ENCODE measurements at places on chromosomes 1 and 21.

DNA sequence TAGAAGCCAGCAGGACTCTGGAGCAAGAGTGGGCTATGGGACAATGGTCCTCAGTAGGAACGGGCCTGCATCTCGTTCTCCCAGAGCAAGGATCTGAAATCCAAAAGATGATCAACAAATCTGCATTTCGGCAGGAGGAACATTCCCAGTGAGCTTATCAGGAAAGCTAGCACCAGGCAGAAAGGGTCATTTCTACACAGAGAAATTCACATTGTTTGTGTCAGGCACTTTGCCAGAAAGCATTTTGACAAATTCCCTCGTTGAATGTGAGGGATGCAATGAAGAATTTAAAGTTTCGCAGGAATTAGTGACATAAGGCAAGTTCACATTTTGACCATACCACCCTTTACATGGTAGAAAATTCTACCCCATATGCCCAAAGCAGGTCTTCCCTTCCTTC lies 31.6 kb upstream of the ETS2 start:
- DNase-seq: no peak

DNA sequence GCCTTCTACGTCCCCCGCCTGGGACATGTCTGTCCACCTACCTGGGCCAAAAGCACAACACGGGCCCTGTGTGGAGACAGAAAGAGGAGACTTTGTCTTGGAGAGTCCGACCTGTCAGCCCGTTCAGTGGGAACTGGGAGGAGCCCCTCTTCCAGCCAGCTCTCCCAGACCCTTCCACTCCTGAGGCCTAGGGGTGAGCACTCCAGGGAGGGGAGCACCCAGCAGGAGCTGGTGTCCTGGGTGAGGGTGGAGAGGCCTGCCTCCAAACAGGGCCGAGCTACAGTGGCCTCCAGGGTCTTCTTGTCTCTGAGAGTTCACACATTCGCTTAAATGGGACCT lies 546 bp downstream of the SPOCD1 start:
- no peak for DNase-seq

DNA sequence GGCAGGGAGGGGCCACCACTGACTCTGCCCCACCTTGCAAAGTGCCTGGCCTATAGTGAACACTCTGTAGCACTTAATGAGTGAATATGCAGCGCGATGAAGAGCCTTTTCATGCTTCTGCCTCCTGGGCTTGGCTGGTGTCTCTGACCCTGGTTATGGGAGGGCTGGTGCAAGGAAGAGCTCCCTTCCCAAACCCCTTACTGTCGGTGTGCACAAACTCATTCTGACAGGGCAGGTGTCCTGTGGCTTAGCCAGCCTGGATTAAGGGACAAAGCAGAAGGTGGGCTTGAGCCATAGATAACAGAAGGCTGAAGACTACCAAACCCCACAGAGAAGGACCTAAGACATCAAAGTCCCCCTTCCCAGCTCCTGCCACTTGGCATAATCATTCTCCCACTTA lies 2.0 kb upstream of the NCMAP start:
- no peak for DNase-seq

DNA sequence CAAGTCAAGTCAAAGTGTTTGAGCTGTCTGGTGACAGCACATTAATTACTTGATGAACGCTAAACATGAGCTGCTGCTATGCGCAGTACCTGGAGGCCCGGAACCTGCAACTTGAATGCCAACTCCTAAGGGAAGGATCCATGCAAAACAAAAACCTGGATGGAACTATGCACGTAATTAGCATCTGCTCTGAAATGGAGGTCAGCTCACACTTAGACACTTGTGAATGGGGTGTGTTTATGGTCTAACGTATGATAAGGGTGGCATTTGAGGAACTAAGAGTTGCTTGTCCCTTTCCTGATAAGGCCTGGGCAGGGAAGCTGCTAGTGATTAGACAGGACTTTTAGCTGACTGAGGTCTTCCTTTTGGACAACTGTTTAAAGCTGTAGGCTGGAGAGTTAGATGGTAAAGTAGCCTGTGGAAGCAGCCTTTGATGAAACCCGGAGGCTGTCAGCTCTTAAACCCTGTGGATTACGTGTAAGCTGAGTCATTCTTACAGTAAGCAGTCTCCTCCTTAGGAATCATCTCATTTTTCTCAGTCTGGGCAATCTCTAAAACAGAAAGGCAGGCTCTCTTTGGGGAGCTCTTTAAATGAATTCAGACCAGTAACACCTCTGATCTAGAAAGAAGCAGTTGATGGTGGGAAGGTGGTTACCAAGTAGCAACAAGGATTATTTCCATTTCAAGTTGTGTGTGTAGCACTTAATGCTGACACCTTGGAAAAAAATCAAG lies 6.8 kb downstream of the TENT5C start:
- no peak for DNase-seq

DNA sequence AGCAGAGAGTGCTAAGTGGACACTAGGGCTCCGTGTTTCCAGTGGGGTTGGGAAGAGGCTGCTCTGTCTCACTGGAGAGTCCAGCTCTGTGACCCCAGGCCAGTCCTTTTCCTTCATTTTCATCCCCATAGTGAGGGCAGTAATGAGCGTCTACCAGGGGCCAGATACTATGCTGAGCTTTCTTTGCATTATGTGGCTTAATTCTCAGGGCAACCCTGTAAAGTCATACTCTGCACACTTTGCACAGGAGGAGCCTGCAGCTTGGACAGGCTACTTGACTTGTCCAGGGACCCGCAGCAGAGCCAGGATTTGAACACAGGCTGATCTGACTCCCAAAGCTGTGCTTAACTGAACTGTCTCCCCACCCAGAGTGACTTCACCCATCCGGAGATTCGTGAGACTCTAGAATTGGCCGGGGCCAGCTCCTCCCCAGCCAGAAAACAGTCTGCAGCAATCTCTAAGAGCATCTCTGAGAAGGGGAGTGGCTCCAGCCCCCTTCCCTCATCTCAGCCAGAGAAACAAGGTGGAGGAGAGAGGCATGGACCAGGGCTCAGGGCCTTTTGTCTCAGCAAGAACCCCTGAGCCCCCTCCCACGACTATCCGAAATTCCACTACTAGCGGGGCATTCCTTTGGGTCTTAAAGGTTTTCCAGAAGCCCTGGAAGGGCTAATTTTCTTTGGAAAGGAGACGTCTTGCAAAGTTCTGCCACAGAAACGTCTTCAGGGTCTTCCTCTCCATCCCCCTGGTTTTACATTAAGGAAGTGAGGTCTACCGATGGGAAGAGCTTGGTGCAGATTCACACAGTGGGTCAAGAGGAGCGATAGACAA lies 866 bp upstream of the FNDC5 start:
- no peak for DNase-seq

DNA sequence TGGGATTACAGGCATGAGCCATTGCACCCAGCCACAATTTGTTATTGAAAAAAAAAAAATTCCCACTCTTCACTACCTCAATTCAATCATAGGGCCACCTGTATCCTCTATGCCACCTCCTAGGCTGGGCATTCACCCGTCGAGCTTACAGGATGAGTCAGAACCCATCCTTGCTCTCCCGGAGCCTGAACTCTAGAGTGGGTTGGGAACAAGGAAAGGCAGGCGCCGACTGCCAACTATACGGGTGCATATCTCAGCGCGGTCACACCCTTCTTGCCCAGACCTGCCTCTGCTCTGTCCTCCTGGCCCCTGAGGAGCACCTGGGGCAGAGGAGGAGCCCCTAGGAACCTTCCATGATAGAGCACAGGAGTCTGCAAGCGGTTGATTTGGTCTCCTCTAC lies 21.4 kb upstream of the LBR start:
- no peak for DNase-seq

GRCh38 chr1:244327533-244327932 lies 124.2 kb downstream of the ADSS2 start:
- DNase-seq: no peak

DNA sequence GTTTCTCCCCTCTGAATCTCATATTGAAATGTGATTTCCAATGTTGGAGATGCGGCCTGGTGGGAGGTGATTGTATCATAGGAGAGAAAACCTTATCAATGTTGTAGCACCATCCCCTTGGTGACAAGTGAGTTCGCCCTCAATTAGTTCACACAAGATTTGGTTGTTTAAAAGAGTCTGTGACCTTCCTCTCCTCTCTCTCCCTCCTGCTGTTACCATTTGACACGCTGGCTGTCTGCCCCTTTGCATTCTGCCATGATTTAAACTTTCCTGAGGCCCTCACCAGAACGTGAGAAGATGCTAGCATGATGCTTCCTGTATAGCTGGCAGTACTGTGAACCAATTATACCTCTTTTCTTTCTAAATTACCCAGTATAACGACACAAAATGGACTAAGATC lies 730.9 kb upstream of the PRMT6 start:
- no peak for DNase-seq

- DNase-seq: no peak
Measured at GRCh38 chr1:5980314-5981008, 11.8 kb downstream of the NPHP4 start.

- DNase-seq: no peak
Measured at GRCh38 chr21:41754479-41754891, 12.4 kb downstream of the RIPK4 start.

- no peak for DNase-seq
Measured at GRCh38 chr1:161955606-161956005, 68.1 kb downstream of the OLFML2B start.

DNA sequence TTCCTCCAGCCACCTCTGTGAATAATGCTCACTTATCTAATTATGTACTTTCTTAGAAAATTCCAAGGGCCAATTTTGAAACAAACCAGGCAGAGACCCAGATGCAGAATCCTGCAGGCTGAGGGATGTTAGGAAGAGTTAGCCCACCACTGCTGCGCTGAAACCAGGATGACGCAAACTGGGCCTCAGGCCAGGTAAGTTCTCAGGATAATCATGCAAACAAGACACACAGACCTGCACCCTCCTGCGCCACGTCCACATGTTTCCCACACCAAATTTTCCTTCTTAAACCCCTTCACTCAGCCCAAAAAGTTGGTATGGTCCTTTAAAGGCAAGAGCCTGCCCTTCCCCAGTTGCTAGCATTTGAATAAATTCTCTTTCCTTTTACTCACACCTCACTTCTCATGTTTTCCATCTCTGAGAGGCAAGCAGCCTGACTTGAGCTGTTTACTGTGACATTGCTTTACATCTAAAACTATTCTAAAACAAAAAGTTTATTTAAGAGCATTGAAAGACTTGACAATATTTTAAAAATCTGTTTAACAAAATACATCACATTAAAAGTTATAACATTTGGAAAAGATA lies 887.1 kb downstream of the LRRIQ3 start:
- no peak for DNase-seq

DNA sequence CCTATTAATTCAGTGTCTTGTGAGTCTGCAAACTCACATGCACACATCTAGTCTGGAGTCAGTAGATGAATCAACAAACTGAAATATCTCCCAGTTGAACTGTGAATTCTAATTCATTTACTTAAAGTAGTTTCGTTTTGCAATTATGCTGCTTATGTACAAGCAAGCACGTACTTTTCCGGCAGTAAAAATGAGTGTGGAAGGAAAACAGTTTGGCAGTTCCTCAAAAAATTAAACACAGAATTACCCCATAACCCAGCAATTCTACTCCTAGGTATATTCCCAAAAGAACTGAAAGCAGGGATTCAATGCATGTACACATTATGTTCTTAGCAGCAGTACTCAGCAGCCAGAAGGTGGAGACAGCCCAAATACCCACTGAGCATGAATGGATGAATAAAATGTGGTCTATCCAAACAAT lies 49.3 kb downstream of the GNB1 start:
- DNase-seq: no peak

GRCh38 chr1:156627313-156627880 lies 8.2 kb downstream of the HAPLN2 start:
- no peak for DNase-seq

GRCh38 chr21:38721958-38722357 lies 83.8 kb upstream of the ETS2 start:
- no peak for DNase-seq
